ENCODE measurements at places on chromosomes 4 and X. TPM values are rescaled to one million over a fixed set of nuclear protein-coding genes. Genes with fewer than 3 reads are reported as not detected.

AFF2 gene
- not detected for total RNA-seq

MAGED4 gene
- total RNA-seq = 8.0 TPM

DOK7 gene
- 0.39 TPM for total RNA-seq

N4BP2 gene
- total RNA-seq = 2.6 TPM

DCHS2 gene
- 0.01 TPM for total RNA-seq

GK2 gene
- total RNA-seq = not detected

SATL1 gene
- not detected for total RNA-seq

RAB39B gene
- 0.80 TPM for total RNA-seq

ADH1B gene
- total RNA-seq = not detected

C4orf51 gene
- not detected for total RNA-seq

FGD1 gene
- total RNA-seq = 5.1 TPM

SSX2B gene
- total RNA-seq = not detected

GLRB gene
- total RNA-seq = 1.00 TPM

ARMCX4 gene
- total RNA-seq = 0.71 TPM

ABCG2 gene
- 18.6 TPM for total RNA-seq

NDUFC1 gene
- total RNA-seq = 75.8 TPM

MXRA5 gene
- total RNA-seq = not detected

IL1RAPL2 gene
- total RNA-seq = not detected

SPANXC gene
- not detected for total RNA-seq

STS gene
- total RNA-seq = 2.4 TPM

LRRC66 gene
- 0.18 TPM for total RNA-seq

ZFP92 gene
- 0.56 TPM for total RNA-seq

TMEM156 gene
- total RNA-seq = 16.6 TPM

XAGE2 gene
- total RNA-seq = not detected

DMRTC1 gene
- not detected for total RNA-seq

FAM47A gene
- not detected for total RNA-seq

PPEF1 gene
- 1.8 TPM for total RNA-seq

PDGFRA gene
- total RNA-seq = 0.45 TPM

Data from A549 treated with AZD2906 at 1 μM for 4 hours (cell line).